Fibroblast of skin of scalp (primary cell): ENCODE measurements at places on chromosomes 2 and 18.

GRCh38 chr2:217944923-217945322 lies 57.9 kb downstream of the TNS1 start:
- DNase-seq: no peak

DNA sequence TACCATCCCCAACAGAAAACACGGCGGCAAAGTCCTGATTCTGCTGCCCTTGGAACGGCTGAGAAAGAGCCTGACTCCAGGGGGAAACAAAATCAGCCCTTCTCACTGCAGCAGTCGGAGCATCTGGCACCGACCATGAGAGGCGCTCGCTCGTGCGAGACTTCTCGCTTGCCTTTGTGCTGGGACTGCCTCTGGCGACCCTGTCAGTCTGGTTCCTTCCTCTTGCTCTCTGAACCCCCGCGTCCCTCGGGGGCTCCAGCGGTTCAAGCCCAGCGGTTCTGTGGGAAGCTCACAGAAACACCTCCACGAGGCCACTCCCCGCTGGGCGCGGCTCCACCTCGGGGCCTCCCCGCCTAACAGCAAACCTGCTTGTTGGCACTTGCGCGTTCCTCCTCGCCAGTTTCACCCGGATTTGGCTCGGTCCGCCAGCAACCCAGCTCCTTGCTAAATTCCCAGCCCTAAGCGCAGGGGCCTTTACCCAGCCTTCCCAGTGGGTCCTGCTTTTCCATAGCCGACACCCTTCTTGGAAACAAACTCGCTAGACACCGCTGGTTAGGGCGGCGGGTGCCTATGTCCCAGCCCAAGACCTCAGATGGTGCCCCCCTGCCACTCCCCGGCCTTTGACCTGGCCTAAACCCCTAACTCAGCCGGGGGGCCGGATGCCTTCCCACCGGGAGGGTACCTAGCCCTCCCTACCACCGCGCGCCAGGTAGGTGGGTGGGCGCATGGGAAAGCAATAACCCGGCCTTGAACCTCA lies 2.2 kb downstream of the RND3 start:
- peak; percentile 73 for DNase-seq

DNA sequence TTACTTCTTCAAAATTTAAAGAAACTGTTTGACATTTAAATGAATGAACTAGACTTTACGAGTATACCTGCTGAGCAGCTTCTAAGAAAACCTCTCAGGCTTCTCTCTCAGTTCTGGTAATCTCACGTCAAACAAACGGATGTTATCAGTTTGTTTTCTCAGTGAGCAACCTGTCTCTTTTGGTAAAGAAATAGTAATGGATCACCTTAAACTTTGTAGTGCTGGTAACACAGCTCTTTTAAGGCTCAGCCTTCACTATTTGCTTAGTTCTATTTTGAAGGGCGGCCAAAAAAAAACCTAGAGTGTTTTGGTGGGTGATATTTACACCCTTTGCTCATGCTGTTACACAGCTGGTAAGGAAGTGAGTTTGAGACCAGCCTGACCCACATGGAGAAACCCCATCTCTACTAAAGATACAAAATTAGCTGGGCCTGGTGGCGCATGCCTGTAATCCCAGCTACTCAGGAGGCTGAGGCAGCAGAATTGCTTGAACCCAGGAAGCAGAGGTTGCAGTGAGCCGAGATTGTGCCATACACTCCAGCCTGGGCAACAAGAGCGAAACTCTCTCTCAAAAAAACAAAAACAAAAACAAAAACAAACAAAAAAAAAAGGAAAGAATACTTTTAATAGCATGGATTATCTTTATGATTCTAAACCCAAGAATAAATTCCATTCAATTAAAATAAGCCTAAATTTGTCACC lies 15.9 kb downstream of the FN1 start:
- no peak for DNase-seq

- peak; percentile 67 for DNase-seq
Observed at GRCh38 chr2:105804266-105804665, 59.6 kb downstream of the NCK2 start.

- DNase-seq: peak; percentile 70
Observed at GRCh38 chr18:48946329-48946835, 4.4 kb downstream of the SMAD7 start.

GRCh38 chr2:46540496-46541331 lies 61.3 kb downstream of the TMEM247 start:
- DNase-seq: peak; percentile 93

DNA sequence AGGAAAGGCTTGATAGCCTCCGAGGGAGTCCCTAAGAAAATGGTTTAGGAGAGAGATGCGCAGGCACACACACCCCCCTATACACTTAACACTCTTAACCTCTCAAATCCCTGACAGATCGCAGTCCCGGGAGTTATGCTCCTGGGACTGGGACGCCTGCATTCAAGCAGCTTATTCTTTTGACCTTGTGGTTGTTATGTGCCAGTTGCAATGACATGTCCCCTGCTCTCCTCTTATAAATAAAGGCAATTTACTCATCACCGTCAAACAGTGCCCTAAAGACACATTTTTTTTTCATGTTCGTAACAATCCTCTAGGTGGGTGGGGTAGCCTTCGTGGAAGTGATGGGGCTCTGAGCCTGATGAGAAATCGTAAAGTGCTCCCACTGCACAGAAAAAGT lies 162.2 kb downstream of the LRRC30 start:
- DNase-seq: no peak

GRCh38 chr2:25309402-25309801 lies 32.3 kb downstream of the DNMT3A start:
- peak; percentile 52 for DNase-seq

GRCh38 chr2:226403369-226403768 lies 396.3 kb downstream of the IRS1 start:
- peak; percentile 18 for DNase-seq

DNA sequence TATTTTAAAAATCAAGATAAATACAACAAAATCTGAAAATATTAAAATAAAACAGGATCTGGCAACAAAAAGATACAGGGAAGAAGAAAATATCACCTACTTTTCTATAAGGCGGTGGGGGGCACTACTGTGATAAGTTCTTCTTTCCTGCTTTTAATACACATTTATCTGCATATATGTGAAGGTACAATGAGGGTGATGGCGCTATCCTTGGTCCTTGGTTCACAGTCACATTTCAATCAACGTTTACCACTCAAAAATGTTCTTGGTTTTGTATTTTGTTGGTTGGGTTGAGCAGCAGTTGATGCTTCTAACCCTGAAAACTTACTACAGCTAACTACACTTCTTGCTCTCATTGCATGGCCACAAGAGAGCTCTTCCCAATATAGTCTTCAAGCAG lies 112.4 kb downstream of the COL6A3 start:
- no peak for DNase-seq

GRCh38 chr2:121069434-121069969 lies 215.5 kb downstream of the TFCP2L1 start:
- no peak for DNase-seq

GRCh38 chr2:62717503-62718081 lies 12.1 kb downstream of the EHBP1 start:
- no peak for DNase-seq

DNA sequence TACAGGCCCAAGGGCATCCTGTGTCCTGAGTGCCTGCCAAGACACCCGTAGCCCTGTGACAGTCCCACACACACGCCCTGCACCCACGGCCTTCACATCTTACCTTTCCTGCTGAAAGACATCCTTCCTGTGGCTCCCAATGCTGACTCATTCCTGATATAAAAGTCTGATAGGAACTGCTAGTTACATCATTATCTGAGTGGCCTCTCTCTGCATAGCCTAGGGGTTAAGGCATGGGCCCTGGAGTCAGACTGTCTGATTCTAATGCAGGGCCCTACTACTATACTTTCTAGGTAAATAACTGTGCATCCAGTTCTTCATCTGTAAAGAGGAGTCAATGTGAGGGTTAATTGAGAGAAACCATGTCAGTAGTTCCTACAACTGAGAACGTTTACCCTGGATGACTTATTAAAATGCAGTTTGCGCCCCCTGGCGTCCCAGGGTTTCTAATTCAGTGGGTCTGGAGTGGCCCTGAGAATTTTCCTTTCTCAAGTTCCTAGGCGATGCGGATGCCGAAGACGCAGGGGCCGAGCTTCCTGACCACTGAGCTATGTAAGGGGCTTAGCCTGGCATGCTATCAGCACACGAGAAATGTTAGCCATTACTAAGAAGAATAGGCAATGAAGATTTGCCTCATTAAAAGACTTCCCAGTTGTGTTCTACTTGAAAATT lies 6.0 kb upstream of the GPR45 start:
- peak; percentile 82 for DNase-seq

DNA sequence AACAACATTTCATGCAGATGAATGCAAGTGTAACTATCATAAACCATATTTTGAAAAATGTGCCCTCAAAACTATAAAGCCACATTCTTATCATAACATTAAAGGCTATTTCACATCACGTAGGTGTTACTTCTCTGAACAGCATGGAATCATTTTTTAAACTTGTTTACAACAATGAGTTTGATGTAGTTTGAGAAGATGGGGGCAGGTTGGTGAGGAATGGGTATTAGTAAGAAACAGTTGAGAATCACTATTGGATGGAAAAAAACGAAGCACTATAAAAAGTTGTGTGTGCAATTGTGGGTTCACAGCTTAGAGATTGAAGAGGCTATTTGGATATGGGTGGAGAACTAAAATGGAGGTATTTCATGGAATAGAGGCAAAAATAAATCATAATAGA lies 569.1 kb downstream of the ARHGAP15 start:
- no peak for DNase-seq
